ENCODE measurements at places on chromosomes 2 and 18. TPM values are rescaled to one million over a fixed set of nuclear protein-coding genes. Genes with fewer than 3 reads are reported as not detected.
A peak's percentile ranks its signal among the peaks of the same experiment; 100 is the strongest.

DNA sequence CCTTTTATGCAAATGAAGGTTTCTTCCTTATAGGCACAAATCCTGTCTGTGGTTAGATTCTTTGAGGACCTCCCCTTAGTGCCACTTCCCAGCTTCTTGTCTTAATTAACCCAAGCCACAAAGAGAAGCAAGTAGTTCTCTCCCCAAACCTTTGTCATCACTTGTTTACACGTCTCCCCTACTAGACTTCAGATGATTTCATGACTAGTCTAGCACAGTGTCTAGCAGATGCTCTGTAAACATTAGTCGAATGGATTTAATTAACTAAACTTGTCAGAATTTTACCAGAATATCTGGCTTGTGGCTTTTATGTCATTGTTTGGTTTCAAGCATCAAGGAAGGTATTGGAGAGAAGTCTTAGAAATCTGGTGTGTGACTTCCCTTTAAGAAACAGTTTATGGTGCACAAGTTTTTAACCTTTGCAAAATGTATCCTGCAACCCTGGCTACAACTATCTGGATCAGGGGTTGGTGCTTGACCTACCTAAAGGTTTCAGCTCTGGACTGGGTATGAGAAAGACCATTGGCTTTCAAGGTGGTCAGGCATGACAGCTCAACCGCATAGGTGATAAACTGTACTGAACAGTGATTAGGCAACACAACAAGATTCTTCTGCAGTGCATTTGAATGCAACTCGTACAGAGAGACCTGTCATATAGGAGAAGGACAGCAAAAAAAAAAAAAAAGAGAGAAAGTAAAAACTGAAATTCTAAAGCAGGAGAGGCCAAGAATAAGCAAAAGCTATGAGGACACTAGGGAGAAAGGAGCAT lies 93.2 kb upstream of the CCDC150 start:
- DNase-seq = no peak

- no peak for DNase-seq
Observed at GRCh38 chr2:240233885-240234502, 93.5 kb upstream of the OTOS start.

- DNase-seq = no peak
Observed at GRCh38 chr2:229422063-229422462, 151.0 kb upstream of the PID1 start.

- peak; percentile 34 for DNase-seq
Observed at GRCh38 chr2:73075477-73076373, 4.2 kb upstream of the SFXN5 start.

GRCh38 chr2:19408592-19408991 lies 50.2 kb upstream of the OSR1 start:
- DNase-seq = no peak

PAX8 gene
- 3.5 TPM for total RNA-seq

COL4A4 gene
- total RNA-seq = 30.4 TPM

RND3 gene
- total RNA-seq = 39.7 TPM
